Activated CD8-positive, alpha-beta T cell treated with anti-CD3 and anti-CD28 coated beads, Interleukin-2, amount 10 ng/mL, durations not matched to agents 7 days and 5 days (primary cell): ENCODE measurements at places on chromosomes 6 and 20. TPM values are rescaled to one million over a fixed set of nuclear protein-coding genes. Genes with fewer than 3 reads are reported as not detected.

The HAO1 gene
- not detected for total RNA-seq

The HLA-DPB1 gene
- total RNA-seq: 21.0 TPM

- H3K4me1 ChIP-seq: no peaks in the 10 kb centered on the region
- H3K27ac ChIP-seq: no peak overlapping the region
- DNase-seq: no peak
These were observed 22.5 kb upstream of the OPN5 start for GRCh38 chr6:47759364-47759763.

DNA sequence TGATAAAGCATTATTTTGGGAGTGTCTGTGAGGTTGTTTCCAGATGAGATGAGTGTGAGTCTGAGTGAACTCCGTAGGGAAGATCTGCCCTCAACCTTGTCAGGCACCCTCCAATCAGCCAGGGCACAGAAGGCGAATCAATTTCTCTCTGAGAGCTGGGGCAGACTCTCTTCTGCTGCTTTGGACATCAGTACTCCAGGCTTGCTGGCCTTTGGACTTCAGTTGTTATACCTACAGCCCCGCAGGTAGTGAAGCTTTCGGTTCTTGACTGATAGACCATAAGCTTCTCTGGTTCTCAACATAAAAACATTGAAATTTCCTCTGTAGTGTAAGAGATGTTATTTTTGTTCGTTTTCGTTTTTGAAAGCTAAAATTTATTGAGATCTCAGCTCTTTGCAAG, 71.4 kb downstream of the MAFB start:
- H3K27me3 ChIP-seq: peaks cover 5% of the 10 kb centered on the region
- no peak overlapping the region for H3K4me3 ChIP-seq
- H3K36me3 ChIP-seq: no peaks in the 10 kb centered on the region

DNA sequence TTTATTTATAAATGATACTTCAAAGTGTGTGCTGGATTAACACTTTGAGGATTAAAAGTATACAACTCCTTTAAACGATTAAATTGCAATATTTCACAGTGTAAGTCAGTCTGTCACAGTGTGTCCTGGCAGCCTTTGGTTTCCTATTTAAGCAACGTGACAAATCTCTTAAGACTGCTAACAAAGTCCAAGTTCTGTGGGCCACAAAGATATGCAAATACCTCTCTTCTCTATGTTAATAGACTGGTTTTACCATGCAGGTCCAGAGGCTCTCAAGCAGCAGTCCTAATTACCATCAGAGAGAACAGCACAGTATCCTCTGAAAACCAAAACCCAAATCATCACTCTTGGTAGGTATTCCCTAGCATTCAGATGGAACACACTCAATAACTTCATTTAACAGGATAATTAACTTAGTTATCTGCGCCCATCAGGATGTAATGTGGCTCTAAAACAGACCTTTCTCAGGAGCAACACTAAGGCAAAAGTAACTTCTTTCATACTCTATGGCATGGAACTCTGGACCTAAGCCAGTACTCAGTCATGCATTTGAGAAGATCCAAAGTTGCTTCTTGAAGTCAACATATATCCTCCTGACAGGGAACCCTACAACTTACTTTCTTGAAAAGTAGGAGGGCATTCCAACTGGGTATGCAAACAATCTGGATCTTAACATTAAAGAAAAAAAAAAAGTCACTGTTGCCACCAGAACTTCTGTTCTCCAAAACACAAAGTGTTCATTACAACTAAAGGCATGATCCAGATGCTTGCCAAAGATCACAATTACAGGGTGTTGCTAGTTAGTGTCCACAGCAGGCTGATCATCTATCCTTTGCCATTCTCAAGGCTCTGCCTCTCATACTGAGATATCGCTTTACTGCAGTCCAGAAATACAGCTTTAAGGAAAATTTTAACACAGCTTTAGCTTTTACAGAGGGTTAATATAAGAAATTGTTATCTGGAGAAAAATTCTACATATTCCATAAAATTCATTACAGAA, 53.2 kb downstream of the MAN1A1 start:
- peaks cover 37% of the 10 kb centered on the region for H3K36me3 ChIP-seq
- H3K27me3 ChIP-seq: no peaks in the 10 kb centered on the region
- no peak overlapping the region for H3K27ac ChIP-seq
- peaks cover 16% of the 10 kb centered on the region for H3K4me1 ChIP-seq
- H3K4me3 ChIP-seq: no peak overlapping the region

GRCh38 chr20:90651-91050, 3.2 kb downstream of the DEFB125 start:
- no peak overlapping the region for H3K4me3 ChIP-seq
- DNase-seq: no peak
- H3K4me1 ChIP-seq: no peaks in the 10 kb centered on the region
- no peaks in the 10 kb centered on the region for H3K36me3 ChIP-seq
- no peak overlapping the region for H3K27ac ChIP-seq

DNA sequence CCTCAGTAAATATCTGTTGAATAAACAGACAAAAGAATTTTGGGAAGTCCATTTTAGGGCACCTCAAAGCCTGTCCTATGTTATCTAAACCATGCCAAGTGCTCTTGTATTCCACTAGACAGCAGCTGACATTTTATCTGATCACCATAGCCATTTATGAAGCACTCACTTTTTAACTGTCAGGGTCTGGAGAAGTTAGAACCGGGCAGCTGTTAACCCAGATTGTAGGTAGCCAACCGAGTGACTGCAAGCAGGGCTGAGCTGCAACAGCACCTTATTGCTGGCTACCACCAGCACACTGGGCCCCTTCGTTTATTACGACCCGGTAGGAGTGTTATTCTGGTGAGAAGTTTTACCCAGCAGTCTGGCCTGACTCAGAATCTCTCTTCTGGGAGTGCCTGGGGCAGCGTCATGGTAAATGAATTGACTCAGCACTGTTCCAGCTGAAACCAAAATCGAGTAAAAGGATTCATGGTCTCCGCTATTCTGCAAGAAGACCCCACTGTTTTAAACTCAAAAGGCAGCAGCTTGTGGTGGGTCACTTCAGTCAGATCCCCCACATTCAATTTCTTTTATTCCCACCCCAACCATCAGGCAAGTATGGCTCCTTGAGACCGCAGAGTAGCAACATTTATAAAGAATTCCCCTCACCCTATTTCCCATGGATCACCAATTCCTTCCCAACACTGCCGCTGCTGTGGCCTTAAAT, 1.7 kb downstream of the UBE2V1 start:
- no peaks in the 10 kb centered on the region for H3K27me3 ChIP-seq
- no peak for DNase-seq
- H3K36me3 ChIP-seq: peaks cover 52% of the 10 kb centered on the region
- H3K4me3 ChIP-seq: peak overlapping the region; percentile 97

DNA sequence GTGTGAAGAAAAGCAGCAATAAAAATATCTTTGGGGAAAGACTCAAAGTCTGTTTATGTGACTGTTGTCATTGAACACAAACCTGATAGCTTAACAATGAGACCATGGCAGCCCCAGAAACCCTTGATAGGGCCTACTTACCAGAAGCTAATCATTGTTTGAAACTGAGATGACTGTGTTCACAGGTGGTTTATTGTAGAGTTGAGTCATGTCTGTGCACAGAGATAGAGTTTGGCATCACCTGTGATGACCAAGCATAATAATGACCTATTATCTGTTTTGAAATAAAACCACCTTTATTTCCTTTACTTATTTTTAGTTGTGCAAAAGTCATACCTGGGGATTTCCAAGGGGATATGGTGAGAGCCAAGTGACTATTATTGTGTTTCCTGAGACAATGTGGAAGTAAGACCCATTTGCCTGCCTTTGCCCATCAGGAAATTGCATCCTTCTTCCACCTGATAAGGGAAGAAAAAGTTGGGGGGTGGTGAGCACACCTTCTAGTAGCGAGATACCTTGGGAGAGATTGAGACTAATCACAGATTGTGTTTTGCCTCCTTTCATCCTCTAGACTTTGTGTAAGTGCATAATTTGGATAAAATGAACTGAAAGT, 456.9 kb upstream of the JAG1 start:
- no peaks in the 10 kb centered on the region for H3K4me1 ChIP-seq
- no peak overlapping the region for H3K27ac ChIP-seq
- H3K27me3 ChIP-seq: no peaks in the 10 kb centered on the region
- DNase-seq: no peak
- H3K4me3 ChIP-seq: no peak overlapping the region
- no peaks in the 10 kb centered on the region for H3K36me3 ChIP-seq

DNA sequence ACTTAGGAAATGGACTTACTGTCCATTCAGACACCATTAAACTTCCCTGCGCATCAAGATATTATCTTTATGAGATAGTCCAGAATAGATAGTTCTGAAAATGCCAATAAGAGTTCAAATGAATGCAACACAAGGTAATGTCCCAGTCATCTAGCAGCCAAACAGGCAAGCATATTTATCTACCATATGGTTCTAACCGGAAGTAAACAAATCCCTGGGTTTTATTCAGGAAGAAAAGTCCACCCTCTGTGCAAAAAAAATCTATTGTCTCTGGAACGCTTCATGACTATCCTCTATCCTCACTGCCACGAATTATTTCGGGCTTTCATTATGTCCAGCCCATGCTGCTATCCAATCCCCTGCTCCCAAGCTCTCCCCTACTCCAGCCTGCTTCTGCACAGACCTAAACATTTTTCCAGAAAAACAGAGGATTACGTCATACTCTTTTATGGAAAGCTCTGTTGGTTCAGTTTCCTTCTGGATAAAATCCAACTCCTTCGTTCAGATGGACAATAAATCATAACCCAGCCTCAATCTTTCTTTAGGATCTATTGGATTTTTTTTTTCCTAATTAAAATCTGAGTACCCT, 11.4 kb downstream of the PPIL6 start:
- DNase-seq: peak; percentile 1
- H3K27me3 ChIP-seq: peaks cover 27% of the 10 kb centered on the region

- no peak for DNase-seq
- H3K4me3 ChIP-seq: no peak overlapping the region
- H3K27ac ChIP-seq: no peak overlapping the region
- H3K4me1 ChIP-seq: no peaks in the 10 kb centered on the region
These were observed 17.1 kb upstream of the SASH1 start for GRCh38 chr6:148325316-148326068.

- no peak overlapping the region for H3K4me3 ChIP-seq
- H3K27me3 ChIP-seq: no peaks in the 10 kb centered on the region
- no peaks in the 10 kb centered on the region for H3K4me1 ChIP-seq
- no peak for DNase-seq
- H3K36me3 ChIP-seq: no peaks in the 10 kb centered on the region
These were observed 253.3 kb upstream of the JAG1 start for GRCh38 chr20:10927011-10927583.

DNA sequence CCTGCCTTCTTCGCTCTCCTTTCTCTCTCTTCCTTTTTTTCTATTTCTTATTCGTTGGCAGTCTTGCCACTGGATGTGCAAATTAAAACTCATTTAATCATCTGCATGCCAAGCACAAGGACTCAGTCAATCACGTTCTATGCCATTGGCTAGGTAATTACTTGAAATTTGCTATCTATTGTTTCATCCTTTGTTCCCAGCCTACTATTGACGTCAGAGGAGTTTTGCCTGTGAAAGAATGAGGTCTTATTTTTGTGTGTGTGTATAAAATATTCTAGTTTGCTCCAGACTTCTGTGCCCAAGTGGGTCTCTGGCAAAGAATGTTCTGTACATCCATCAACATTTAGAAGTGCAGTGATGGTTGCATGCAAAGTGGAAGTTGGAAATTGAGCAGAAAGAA, 132.3 kb upstream of the DOK5 start:
- H3K4me1 ChIP-seq: no peaks in the 10 kb centered on the region
- no peak for DNase-seq
- H3K27ac ChIP-seq: no peak overlapping the region
- H3K27me3 ChIP-seq: no peaks in the 10 kb centered on the region
- H3K36me3 ChIP-seq: no peaks in the 10 kb centered on the region
- H3K4me3 ChIP-seq: no peak overlapping the region

GRCh38 chr6:70113171-70113570, 189.7 kb downstream of the COL9A1 start:
- no peak overlapping the region for H3K4me3 ChIP-seq
- H3K4me1 ChIP-seq: no peaks in the 10 kb centered on the region
- no peak overlapping the region for H3K27ac ChIP-seq
- DNase-seq: no peak
- H3K36me3 ChIP-seq: no peaks in the 10 kb centered on the region
- H3K27me3 ChIP-seq: peaks cover 8% of the 10 kb centered on the region

DNA sequence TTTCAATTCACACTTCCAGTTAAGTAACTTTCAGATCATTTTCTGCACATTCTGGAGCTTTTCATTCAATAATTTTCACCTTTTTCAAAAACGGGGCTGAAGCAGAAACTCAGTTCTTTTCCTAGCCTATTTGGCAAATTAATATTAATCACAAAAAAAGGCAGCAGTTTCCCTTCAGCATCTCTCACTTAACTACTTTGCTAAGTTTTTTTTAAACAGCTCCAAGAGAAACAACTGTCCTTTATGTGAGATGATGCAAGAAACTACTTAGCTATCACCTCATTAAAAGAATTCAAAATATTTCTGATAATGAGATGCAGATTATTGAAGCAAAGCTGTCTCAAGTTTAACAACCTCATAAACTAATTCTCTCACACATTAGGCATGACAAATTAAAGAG, 11.8 kb downstream of the CASS4 start:
- peaks cover 56% of the 10 kb centered on the region for H3K36me3 ChIP-seq
- no peak for DNase-seq
- no peaks in the 10 kb centered on the region for H3K27me3 ChIP-seq
- no peak overlapping the region for H3K4me3 ChIP-seq

DNA sequence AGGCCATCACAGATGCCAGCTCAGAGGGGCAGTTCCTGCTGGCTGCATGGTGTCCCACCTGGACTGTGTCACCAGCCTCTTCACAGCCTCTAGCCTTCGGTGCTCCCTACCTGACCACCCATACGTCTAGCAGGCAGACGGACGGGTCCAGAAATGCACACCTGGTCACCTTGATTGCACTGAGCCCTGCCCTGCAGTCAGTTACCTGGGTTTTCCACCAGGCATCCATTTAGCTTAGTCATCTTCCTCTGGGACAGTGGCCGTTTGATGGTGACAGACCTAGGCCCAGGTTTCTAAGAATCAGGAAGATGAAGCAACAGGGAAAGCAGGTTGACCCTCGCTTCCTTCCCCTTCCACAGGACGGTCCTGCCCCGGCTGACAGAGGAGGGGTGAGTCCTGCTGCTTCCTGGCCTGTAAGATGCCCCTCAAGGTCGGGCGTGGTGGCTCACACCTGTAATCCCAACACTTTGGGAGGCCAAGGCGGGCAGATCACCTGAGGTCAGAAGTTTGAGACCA, 9.8 kb upstream of the BPI start:
- H3K36me3 ChIP-seq: no peaks in the 10 kb centered on the region
- no peak overlapping the region for H3K27ac ChIP-seq
- H3K4me1 ChIP-seq: no peaks in the 10 kb centered on the region
- no peak overlapping the region for H3K4me3 ChIP-seq
- H3K27me3 ChIP-seq: peaks cover 12% of the 10 kb centered on the region

DNA sequence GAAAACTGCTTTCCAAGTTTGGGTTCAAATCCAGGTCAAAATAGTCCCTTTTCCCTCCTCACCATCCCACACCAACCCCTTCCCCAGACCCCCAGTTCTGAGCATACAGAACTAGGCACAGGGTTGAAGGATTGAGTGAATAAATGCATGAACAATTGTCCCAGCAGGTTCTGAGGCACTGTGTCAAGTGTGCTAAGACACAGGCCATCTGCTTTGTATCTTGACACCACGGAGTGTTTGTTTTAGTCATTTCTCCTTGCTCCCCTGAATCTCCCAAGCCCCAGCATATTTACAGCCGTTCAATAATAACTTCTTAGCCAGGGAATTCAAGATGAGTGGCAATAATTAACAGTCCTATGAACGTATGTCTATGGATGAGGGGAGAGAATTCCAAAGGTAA, 102.8 kb upstream of the JARID2 start:
- peaks cover 4% of the 10 kb centered on the region for H3K27me3 ChIP-seq
- DNase-seq: no peak

- no peak overlapping the region for H3K4me3 ChIP-seq
- H3K4me1 ChIP-seq: peaks cover 1% of the 10 kb centered on the region
- no peak overlapping the region for H3K27ac ChIP-seq
- DNase-seq: no peak
These were observed 249.2 kb downstream of the CDC5L start for GRCh38 chr6:44636561-44637248.
